ENCODE measurements at places on chromosomes 2 and 18.

GRCh38 chr18:75588412-75588811 lies 160.9 kb upstream of the SMIM21 start:
- DNase-seq, result no peak

- no peak for DNase-seq
Observed at GRCh38 chr2:150282771-150283371, 204.6 kb downstream of the RND3 start.

DNA sequence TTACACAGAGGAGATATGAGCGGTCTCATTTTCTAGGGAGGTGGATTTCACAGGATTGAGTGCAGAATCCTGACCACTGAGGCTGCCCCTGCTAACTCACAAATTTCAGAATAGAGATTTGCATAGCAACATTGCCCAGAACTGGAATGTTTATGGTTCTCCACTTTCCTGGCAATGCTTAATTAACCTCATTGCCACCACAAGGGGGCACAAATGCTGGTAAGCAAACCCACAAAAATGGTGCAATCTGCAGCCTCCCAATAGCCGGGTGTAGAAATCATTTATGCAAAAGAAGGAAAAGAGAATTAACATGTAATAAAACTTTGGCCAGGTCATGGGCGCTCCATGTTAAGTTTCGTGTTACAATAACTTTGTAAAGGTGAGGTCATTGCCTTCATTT lies 112.4 kb downstream of the CYRIA start:
- no peak for DNase-seq

- DNase-seq, result no peak
Observed at GRCh38 chr18:6746386-6746960, 17.0 kb downstream of the ARHGAP28 start.

- no peak for DNase-seq
Observed at GRCh38 chr2:215619989-215620388, 184.1 kb upstream of the FN1 start.

DNA sequence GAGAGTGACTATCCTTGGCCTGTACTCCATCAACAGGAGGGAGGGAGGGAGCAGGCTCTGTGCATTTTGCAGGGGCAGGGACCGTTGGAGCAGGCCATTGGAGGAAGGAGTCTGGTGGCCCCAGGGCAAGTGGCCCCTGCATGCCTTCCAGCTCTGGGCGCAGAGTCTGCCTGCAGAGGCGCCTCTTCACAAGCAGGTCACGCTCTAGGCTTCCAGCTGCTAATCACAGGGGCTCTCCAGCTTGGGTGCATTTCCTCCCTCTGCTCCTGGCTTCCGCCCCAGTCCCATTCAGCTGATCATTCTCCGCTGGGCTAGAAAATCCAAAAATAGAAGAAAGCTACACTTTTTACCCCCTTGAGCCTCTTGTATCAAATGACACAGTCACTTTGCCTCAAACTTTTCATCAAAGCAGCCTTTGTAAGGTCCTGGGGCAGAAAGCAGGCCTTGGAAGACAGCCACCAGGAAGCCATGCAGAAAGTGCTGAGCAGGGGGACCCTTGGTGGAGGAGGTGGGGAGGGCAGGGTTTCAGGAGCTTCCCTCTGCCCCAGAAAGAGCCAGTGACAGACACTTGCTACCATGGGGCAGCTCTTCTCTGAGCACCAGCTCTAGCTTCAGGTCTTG lies 11.3 kb downstream of the TMEM247 start:
- no peak for DNase-seq

GRCh38 chr2:192983173-192983572 lies 788.4 kb upstream of the TMEFF2 start:
- no peak for DNase-seq

- no peak for DNase-seq
Observed at GRCh38 chr2:221612161-221612560, 40.1 kb upstream of the EPHA4 start.

GRCh38 chr18:60746919-60747318 lies 374.3 kb upstream of the MC4R start:
- no peak for DNase-seq

DNA sequence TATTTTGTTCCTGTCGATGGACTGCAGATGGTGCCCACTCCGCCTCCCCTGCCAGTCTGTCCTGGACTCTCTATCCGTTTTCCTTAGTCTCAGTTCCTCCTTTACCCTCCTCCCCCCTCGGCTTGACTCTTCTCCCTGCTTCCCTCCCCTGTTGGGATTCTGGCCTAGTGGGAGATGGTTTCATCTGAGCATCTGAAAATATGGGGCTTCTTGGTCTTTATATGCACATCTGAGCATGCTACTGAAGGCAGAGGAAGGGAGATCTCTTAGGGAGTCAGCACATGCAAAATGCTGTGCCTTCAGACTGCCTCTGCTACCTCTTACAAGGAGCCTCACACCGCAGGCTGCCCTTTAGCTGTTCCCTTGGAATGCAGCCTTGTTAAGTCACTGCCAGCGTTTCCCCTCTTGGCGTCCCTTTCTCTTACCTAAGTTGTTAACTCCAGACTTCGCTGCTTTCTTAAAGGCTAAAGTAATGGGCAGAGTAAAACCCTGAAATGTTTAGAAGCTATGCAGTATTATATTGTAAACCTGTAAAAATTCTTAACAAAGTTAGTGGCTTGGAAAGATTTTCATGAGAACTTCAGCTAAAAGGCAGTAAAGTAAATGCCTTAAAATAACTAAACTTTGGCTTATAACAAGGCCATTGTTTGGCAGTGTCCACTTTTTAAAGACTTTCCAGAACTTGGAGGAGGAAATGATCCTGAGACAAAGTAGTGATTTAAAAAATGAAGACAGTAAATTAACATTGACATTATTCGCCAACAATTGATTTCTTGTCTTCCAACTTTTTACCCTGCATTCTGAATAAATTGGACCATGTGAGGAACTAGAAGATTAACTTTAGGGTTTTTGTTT lies 49.8 kb downstream of the LDLRAD4 start:
- no peak for DNase-seq

DNA sequence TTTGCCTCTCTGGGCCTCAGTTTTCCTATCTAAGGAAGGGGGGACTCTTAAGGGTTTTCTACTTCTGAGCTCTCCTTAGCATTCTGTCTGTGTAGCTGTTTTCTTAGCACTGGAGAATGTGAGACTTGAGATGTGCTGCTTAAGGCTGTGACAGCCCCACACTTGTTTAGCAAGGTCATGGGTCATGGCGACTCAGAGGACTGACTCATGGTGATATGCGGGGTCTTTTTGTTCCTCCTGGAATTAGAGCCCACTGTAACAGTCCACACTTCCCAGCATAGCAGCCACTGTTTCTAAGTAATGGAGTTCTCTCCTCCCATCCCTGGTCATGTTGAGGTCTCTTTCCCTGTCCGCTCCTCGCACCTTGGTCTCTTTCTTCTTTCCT lies 4.1 kb upstream of the LPIN1 start:
- no peak for DNase-seq

DNA sequence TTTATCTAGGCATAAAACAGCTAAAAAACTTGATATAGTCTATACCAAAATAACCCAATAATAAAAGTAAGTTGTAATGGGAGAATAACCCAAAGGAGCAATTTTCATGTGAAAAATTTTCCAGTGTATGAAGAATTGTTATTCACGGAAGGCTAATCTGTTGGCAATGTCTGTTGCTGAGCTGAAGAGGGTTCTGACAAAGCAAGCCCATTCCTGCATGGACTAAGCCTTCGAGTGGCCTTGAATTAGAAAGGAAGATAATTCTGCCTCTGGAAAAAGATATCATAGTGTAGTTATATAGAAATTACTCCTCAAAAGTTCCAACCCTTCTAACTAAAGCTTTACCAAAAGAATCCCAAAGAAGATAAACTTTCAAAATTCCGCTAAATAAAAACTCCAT lies 101.5 kb downstream of the MAP2 start:
- no peak for DNase-seq

GRCh38 chr18:63850020-63850419 lies 37.5 kb upstream of the SERPINB2 start:
- DNase-seq, result no peak

- no peak for DNase-seq
Observed at GRCh38 chr2:155748131-155748530, 584.4 kb downstream of the NR4A2 start.

GRCh38 chr2:119086327-119086726 lies 72.2 kb downstream of the C1QL2 start:
- no peak for DNase-seq

- DNase-seq, result no peak
Observed at GRCh38 chr18:21599585-21600525, 649 bp downstream of the ESCO1 start.

DNA sequence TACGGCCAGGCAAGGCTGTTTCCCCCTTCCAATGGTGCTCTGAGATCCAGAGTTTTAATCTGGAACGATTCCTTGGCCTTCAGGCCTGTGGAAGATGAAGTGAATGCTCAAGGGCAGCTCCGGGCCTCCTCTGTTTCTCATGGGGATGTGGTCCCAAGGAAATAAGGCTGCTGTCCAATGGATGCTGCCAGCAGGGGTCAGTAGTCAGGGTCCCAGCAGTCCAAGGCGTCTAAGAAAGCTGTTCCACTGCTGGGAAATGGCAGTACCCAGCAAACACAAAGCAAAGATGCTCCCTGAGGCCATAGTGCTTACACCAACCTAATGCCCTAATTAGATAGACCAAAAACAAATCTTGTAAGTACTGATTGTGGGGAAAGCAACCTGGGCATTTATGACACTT lies 12.5 kb downstream of the NMS start:
- no peak for DNase-seq

DNA sequence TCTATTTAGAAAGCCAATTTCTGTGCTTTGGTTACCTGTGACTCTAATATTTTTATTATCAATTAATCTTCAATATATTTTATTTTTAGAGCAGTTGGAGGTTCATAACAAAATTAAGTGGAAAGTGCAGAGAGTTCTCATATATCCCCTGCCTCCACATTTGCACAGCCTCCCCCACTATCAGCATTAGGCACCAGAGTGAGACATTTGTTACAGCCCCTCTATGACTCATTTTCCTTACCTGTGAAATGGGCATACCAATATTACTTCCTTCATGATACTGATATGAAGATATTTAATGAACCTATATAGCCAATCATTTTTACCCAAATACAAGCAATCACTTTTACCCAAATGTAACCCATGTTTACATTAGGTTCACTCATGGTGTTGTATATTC lies 34.0 kb upstream of the CYTIP start:
- DNase-seq, result no peak

DNA sequence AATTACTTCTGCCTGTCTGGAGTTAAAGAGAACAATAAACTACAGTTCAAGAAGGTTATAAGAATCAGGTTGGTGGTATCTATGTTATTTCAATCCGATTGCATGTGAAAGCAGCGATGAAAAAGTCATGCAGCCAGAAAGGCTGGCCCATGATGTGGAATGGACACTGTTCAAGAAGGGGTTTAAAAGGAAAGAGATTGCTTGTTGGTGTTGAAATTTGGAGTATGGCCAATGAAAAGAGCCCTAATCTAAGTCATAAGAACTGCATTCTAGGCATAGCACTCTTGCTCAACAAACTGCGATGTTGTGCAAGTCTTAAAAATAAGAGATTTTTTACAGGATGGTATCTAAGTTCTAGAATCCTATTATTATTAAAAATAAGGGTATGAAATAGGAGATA lies 61.3 kb downstream of the EFEMP1 start:
- DNase-seq, result peak; percentile 2

GRCh38 chr2:37350034-37350433 lies 5.6 kb downstream of the QPCT start:
- DNase-seq, result no peak

GRCh38 chr18:43130716-43131260 lies 15.3 kb upstream of the RIT2 start:
- DNase-seq, result no peak

- no peak for DNase-seq
Observed at GRCh38 chr2:128510701-128511397, 192.2 kb upstream of the HS6ST1 start.

- no peak for DNase-seq
Observed at GRCh38 chr18:54094474-54094873, 130.0 kb downstream of the MBD2 start.

- DNase-seq, result peak; percentile 31
Observed at GRCh38 chr2:240624950-240625621, at the start of gene GPR35. Gene GPR35 (plus strand): TSS chr2:240625480. CDS start chr2:240629953, 4,473 bp downstream.

- DNase-seq, result no peak
Observed at GRCh38 chr2:28801726-28802125, 8.9 kb upstream of the SPDYA start.

- no peak for DNase-seq
Observed at GRCh38 chr2:23556929-23557328, 171.9 kb downstream of the KLHL29 start.

DNA sequence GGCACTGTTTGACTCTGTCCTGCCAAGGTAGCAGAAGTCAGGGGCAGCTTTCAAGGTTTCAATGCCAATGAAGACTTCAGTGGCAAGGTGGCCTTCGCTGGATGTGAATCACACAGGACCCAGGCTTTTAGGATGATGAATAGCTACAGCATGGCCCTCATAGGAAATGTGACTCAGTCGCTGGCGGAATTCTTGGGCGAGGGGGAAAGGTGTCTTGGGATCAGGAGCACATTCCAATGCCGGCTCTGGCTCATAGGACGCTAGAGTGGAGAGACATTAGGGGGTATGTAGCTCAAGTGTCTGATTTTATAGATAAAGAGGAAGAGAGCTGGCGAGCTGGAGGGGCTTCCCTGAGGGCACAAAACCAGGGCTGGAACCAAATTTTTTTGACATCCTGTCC lies 68.6 kb downstream of the SMIM21 start:
- no peak for DNase-seq

DNA sequence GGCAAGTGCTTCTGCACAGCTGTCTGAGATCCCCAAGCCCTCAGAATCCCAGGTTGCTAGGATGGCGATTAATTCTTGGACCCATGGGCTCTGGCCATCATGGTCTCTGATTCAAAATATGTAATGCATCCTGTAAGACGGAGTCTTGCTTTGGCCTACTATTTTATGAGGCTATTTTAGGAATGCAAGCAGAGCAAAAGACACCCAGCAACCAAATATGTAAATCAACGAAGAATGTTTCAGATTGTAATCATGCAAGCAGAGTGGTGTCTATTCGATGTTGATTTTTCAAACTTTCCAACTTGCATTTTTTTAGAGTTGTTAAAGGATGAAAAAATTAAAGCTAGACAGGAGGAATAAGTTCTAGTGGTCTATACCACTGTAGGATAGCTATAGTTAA lies 154.8 kb downstream of the COL6A3 start:
- no peak for DNase-seq

- no peak for DNase-seq
Observed at GRCh38 chr18:45792506-45793263, 32.8 kb upstream of the SIGLEC15 start.

- DNase-seq, result peak; percentile 25
Observed at GRCh38 chr2:230068651-230069055, at the start of gene SLC16A14. Gene SLC16A14 (minus strand): TSS chr2:230068924. CDS start chr2:230059352, 9,572 bp downstream.

DNA sequence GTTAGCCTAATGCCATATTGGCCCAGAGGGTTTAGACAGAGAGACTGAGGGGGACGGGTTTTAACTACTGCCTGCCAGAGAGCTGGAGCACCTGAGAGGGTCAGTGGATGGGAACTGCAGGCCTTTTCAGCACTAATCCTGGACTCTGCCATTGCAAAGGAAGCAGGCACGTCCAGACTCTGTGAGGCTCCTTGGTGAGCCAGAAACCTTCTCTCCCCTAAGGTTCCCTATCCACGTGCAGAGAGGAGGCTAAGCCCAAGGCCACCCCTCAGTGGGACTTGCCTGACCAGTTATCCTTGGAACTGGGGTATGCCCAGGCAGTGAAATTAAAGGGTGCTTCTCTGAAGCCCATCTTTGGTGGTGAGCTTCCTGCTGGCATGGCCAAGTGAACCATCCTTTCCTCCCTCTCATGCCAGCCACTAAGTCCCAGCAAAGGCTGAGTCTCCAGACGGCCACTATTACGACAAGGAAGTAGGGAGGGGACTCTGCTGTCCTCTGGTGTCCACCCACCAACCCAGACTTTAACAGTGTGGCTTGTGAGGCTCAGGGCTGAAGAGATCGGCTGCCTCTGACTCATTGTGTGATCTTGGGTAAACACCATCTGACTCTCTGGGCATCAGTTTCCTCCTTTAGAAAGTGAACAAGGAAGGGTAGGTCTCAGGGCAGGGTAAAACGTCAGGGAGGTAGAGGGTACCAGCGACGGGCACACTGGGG lies 3.9 kb upstream of the MLPH start:
- DNase-seq, result no peak

Measured in GOT3 (cell line).